Kidney (tissue), 22 donors: ENCODE measurements at places on chromosomes 12 and 14.

DNA sequence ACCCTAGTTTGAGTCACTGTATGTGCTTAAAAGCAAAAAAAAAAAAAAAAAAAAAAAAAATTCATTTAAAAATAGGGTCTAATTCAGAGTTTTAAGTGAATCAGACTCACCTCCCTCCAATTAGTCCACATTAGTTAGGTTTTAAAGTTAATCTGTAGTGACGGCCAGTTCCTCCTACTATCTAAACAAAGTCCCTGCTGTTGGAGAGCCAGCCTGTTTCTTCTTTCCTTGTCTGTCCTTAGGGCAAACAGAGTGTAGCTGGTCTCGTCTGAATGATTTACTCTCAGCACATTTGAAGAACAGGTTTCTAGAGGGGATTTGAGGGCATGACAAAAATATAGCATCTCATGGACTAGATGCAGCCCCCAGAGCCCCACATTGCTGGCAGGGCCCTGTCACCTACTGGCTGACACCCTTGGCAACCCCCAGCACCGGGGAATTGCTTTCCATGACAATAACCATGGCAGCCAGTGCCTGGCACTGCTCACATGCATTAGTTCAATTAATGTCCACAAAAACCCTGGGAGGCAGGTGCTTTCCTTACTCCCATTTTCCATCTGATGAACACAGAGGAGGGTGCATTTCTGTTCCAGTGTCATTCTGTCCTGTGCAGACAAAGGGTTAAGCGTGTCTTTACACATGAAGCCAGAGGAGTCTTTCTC is 138.3 kb downstream of the PLXNC1 start:
- DNase-seq, result no peak

DNA sequence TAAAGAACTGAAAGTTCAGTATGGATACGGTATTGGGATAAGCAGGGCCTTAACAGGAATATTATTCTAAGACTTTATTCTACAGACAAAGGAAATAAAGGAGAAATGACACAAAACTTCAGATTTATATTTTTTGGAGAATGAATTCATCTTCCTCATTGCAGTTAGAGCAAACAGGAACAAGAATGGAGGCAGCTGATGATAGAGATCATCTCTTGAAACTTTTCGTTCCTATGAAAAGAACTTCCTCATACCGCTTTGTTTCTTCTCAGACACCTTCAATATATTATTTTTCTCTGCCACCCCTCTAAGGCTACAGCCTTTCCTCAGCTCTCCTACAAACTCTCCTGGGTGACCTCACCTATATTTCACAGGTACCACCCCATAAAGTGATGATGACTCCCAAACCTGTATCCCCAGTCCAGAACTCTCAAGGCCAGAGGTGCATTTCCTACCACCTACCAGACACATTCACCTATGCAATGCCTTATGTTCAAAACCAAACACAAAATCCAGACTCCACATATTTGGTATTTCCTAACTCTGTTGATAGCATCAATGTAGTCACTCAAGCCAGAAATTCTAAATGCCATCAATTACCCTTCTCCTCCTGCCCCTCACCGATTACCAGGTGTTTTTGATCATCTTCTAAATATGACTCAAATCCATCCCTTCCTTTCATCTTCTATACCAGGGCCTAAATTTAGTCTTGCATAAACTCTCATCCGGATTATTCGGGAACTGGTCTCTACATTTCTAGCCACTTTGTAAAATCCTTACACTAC is 7.4 kb downstream of the MAP4K5 start:
- DNase-seq, result no peak

DNA sequence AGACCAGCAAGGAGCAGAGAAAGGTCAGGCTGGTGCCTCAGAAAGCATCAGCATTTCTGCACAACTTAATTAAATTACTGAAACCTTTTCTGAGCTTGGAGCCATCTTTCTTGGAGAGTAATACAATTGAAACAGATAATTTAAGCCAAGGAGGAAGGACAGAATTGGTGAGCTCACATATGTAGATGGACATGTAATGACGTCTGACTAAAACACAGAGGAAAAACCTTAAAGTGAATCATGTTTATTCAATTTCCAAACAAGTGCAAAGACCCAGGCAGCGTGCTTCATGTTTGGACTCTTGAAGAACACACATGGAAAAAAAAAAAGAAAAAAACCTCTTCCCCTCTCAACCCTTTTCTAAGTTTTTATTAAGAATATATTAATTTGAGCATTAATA is 19.0 kb downstream of the SUSD6 start:
- no peak for DNase-seq

DNA sequence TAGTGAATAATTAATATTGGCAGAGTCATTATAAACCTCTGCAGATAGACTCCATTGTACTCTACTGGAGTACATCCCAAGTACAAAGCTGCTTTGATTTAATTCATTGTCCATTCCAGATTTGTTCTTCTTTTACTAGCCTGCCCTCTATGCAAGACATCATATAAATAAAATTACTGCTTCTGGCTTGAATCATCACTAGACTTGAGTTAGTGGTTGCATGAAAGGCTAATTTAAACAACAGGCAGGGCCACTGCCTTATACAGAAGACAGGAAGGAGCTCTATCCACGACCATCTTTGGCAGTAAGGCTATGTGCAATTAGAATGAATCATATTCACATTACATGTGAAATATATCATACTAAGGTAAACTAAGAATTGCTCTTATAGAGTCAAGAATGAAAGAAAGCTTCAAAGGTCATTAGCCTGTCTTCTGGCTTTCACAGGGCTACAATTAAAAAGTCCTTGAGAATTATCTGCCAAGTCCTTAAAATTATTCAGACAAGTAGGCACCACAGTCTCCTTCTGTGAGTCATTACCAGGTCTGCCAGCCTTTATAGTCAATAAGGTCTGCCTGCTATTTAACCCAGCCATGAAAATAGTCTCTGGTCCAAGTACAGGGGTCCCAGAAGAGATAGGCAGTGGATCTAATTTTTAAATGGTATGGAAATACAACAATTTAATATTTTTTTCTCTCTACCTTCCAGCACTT is 631.8 kb downstream of the TMTC2 start:
- DNase-seq, result no peak

DNA sequence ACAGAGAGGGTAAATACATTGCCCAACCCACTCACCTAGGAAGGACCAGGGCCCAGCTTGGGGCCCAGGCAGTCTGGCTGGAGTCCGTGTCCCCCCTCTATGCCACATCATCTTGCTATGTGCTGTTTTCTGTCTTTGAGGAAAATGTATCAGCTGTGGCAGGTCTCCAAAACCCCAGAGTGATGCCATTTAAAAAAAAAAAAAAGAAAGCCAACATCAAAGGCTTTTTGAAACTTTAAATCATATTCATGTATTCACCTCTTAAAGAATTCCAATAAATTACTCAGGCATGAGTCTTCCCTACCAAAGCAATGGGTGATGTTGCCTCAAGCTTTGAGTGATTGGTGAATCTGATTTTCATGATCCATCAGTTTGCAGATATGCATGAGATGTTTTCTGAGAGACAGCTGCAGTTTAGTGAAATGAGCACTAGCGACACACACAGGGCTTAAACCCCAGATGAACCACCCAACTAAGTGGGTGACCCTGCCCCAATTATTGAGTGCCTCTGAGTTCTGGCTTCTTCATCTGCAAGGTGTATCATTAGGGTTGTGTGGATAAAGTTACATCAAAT is 6.1 kb downstream of the KRT81 start:
- no peak for DNase-seq

DNA sequence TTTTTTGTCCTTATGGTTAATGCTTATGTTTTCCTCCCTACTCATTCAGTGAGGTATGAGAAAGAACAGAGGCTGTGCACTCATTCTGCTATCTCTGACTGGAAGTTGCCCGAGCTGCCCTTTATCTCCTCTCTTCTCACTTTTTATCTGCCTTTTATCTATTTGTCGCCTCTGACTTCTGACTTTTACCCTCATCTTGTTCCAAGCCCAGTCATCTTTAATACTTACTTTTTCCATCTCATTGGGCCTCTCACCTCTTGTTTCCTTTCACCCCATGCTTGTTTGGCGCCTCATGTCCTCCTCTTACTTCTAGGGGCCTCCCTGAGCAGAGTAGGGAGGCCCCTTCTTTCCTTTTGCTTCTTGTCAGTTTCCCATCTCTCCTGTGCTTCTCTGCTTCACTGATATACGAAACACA is 50.7 kb downstream of the DIP2B start:
- no peak for DNase-seq

DNA sequence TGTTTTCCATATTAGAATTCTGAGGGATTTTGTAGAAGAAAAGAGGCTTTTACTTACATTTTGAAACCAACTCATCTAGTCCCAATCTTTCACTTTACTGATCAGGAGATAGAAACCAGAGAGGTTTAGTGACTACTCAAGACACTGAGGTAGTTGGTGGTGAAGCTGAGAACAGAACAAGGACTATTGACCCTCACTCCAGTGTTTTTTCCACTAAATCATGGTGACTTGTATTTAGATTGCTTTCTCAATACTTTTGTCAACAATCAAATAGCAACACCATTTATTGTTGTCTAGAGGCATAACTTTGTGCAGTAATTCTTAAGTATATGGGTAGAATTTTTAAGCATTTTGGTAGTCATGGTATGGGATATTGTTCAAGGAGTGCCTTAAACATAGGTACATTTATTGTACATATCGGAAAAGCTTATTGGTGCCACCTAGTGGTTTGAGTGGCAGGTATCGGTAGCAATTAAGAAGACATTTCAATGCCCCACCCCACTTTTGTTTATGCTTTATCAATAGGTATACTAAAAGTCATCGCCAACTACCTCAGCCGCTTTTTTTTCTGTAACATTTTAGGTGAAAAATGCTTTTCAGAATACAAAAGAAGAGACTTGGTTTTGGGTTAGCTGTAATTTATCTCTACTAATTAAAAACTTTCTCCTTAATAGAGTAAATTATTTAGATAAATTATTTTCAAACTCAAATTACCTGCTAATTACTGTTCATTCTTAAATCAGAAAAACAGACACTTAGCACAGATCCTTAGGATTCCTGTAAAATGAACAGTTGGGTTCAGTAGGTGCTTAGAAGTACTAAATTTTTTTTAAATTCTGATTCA is 47.3 kb upstream of the PAWR start:
- no peak for DNase-seq

GRCh38 chr14:79986251-79986650 is 225.1 kb downstream of the DIO2 start:
- DNase-seq, result no peak

- no peak for DNase-seq
Measured at GRCh38 chr12:108616941-108617858, 16.5 kb downstream of the SELPLG start.

- no peak for DNase-seq
Measured at GRCh38 chr14:68749487-68750475, 43.1 kb downstream of the ZFP36L1 start.

- no peak for DNase-seq
Measured at GRCh38 chr14:60753264-60754119, 18.9 kb downstream of the MNAT1 start.

- DNase-seq, result no peak
Measured at GRCh38 chr12:38984388-38984787, 79.0 kb upstream of the CPNE8 start.

DNA sequence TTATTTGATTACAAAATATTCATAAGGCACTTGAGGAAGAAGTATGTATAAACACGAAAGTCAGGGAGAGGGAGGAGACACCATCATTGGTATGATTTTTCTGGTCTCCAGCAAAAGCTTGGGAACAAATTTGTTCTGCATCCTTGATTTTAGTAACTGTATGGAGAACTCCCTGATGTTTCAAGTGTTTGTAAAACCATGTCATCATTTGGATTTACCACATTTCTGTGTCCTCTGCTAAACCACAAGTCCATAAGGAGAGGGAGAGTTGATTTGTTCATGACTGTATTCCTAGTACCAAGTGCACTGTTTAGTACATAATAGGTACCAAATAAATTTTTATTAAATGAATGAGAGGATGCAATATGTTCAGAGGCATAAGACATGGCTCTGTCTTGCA is 181.1 kb downstream of the BTG1 start:
- DNase-seq, result no peak

DNA sequence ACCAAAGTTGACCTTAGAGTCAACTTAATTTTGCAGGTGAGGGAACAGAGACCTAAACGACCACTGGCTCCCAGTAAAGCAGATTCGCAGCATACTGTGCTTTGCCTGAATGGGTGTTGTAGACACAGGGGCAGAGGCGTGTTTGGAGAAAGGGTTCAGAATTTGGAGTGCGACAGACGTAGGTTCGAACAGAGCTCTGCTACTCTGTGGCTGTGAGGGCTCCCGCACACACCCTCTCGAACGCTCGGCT is 243 bp upstream of the TOMM20L start:
- no peak for DNase-seq

GRCh38 chr14:71800878-71801277 is 131.4 kb upstream of the RGS6 start:
- DNase-seq, result no peak

DNA sequence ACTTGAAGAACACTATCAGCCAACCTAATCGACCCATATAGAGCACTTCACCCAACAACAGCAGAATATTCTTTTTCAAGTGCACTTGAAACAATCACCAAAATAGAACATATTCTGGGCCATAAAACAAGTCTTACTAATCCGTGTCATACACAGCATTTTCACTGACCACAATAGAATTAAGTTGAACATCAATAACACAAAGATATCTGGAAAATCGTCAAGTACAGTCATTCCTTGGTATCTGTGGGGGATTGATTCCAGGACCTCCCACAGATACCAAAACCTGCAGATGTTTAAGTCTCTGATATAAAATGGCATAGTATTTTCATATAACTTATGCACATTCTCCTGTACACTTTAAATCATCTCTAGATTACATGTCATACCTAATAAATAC is 295.7 kb downstream of the BCL11B start:
- DNase-seq, result no peak

DNA sequence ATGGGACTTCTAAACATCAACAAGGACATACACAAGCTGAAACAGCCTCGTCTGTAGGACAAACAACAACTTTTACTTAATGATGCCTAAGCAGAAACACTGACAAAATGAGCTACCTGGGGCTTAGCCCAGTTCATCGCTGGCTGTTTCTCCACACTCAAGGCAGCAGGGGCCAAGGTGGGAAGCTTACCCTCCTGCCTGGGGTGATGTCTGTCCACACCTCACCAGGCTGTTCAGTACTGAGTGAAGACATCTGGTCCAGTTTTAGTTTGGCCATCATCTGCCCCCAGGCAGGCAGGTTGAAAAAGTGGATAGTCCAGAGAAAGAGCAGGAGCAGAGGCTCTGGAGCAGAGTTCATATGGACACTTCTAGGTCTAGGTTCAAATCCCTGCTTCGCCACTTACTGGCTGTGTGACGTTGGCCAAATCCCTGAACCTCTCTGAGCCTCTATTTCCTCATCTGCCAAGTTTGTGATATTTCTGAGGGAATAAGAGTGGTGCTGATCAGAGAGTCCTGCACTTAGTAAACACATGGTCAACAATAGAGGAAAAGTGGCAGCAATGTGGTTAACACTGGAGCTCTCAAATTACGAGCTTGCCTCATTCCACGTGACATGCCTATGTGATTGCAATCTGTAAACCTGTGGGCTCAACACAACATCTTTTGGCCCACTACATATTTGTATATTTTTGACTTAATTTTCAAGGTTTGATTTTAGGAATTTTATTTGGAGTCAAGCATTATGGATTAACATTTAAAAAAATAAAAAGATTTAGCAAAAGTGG is 720.1 kb upstream of the TMEM132C start:
- no peak for DNase-seq

GRCh38 chr12:53564278-53564677 is 57.0 kb upstream of the NPFF start:
- no peak for DNase-seq
